ENCODE measurements at places on chromosomes 4 and X.

DNA sequence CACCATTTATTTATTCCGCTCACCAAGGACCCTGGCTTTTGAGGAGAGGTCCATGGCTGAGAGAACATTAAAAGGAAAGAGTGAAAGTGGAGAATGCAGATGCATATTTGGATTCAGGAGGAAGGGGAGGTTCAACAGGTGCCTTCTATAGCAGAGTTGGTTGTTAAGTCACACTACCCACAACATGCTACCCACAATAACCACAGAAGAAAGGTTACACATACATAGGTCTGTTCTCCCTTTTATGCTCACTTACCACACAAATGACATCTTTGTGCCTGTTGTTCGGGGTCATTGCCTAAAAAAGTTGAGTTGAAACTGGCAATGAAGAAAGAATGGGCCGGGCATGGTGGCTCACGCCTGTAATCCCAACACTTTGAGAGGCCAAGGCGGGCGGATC is 587.4 kb downstream of the RPA4 start:
- DNase-seq = no peak

DNA sequence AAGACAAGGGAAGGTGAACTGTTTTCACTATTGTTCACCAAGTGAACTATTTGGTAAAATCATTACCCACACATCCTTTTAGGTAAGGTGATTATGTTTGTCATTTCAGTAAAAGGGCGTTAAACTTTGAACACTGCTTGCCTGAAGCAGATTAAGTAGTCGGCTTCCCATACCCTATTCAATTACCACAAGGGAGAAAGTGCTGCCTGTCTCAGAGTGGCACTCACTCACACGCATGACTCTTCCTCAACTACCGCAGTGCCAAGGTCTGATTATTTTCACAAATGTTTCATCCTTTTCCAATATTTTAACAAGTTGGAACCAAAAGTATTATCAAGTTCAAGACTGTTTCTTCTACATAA is 11.0 kb downstream of the VEGFC start:
- DNase-seq = no peak

DNA sequence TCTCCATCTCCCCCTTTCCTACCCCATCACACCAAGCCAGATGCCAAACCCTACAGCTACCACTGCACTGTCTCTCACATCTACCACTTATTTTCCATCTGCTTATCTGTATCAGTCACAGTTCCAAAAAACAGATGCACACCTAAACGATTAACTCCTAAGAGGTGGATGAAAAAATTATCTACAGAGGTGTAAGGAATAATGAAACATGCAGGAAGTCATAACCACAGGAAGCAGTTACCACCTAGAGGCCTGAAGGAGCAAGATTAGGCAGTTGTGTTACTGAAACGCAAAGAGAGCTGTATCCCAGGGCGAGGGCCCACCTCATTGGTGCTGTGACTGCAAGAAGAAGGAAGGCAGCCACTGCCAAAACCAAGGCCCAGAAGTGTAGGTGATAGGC is 87.8 kb upstream of the FAM241A start:
- no peak for DNase-seq

DNA sequence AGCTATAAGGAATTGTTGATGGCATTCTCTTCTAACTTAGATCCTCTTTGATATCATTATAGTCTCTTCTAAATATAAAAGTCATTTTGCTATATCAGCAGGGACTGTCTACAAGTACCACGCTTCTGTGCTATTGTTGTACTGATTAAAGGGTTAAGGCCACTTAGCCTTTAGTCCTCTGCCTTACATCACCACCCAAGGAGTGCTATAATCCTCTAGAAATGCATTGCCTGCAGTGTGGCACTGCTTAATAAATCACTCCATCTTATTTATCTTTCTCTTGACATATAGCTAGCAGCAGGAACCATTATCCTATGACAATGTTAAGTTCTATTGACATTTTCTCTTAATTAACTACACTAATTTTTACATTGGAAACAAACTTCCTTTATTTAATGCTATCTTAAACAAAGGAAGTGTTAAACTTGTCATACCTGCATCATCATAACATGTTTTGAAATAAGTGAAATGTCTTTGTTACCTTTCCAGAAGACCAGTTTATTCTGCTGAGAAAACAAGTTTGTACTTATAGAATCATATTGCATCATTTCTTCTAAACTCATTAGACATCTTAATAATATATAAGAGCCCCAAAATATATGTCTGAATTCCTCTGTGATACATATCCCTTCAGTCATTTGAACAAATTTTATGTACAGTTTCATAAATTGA is 360.9 kb upstream of the ATOH1 start:
- DNase-seq = no peak

- DNase-seq = no peak
Measured at GRCh38 chr4:78749258-78749971, 26.7 kb upstream of the BMP2K start.

- no peak for DNase-seq
Measured at GRCh38 chr4:108744307-108744706, 18.5 kb downstream of the ETNPPL start.

DNA sequence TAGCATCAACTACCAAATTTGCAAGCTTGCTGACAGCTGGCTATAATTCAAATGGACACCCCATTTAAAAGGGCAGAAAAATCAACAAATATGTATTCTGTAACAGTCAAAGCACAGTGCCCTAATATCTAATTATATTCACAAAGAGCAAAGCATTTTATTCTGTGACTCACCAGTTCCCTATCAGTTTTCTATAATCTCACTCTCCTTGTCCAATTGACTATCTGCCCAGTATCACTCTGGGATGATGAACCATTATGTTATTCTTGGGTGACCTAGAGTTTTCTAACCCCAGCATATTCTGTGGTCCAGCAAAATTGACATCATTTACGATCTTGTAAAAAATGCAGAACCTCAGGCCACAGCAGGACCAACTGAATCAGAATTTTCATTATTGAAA is 82.0 kb upstream of the FREM3 start:
- DNase-seq = no peak

DNA sequence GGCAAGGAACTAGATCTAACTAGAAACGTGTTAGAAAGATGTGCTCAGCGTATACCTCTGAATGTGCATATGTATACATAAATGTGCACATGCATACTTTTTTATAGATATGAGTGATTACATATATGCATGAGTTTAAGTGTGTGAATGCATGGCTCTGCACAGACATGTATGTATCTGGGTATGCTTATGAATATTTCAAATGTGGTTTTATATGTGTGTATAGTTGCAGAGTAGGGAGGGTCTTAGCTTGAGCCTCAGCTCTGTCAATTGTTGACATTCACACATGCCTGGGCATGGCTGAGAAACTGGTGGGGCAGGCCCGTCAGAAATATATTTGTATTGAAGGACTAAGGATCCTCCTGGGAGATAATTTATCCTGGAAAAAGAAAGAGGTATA is 31.1 kb downstream of the RAP2C start:
- DNase-seq = no peak
